ENCODE measurements at places on chromosomes 4 and X. TPM values are rescaled to one million over a fixed set of nuclear protein-coding genes. Genes with fewer than 3 reads are reported as not detected.

Gene HGFAC
- 0.09 TPM for total RNA-seq

Gene STK26
- 8.8 TPM for total RNA-seq

Gene VCX
- not detected for total RNA-seq

Gene NDUFA1
- 243 TPM for total RNA-seq

Gene MAOA
- 0.80 TPM for total RNA-seq

Gene MGAT4D
- not detected for total RNA-seq

Gene STX18
- 23.1 TPM for total RNA-seq

Gene BMX
- not detected for total RNA-seq

Gene CSAG1
- total RNA-seq: 0.53 TPM

Gene SPP1
- total RNA-seq: 167 TPM
